CD4-positive, CD25-positive, alpha-beta regulatory T cell (primary cell): ENCODE measurements at places on chromosomes 2 and 18. TPM values are rescaled to one million over a fixed set of nuclear protein-coding genes. Genes with fewer than 3 reads are reported as not detected.

STPG4 gene
- 0.32 TPM for total RNA-seq

MAPK4 gene
- not detected for total RNA-seq

DNA sequence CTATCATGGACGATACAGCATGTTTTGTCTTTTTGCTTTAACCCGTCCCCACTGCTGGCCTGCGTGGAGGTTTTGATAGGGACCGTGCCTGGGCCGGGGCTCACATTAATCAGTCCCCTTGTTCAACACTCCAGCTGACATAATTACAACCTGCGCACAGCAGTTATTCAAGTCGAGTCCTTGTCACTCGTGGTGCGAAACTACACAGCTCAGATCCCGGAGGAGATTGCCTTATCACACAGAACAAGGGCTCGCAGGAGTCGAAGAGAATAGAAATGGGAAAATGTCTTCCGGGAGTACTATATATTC, 304.4 kb downstream of the ZNF407 start:
- DNase-seq, result no peak

GRCh38 chr2:11695576-11695975, 25.6 kb upstream of the NTSR2 start:
- no peak for DNase-seq

DNA sequence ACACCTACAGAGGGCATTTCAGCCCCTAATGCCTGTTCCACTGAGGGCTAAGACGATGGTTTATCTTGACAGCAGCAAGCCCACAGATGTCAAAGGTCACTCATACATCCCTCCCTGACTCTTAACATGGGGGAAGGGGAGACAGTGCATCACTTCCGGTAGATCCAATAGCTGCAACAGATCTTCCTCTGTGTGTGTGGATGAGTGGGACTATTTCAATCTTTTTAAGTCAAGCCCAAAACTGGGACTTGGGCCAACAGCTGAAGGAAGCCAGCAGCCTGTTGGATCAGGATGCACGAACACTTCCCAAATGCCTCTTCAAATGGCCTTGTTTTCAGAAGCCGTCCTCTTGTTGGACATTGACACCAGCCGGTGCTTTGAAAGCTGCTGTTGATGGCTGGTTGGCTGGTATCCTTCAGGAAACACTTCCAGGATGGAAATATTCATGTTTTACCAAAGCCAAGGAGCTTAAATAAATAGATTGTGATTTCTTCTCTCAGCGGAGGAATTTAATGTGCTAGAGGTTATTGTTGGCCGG, 59.2 kb downstream of the IL1R2 start:
- no peak for DNase-seq

SLC11A1 gene
- 0.54 TPM for total RNA-seq

DNA sequence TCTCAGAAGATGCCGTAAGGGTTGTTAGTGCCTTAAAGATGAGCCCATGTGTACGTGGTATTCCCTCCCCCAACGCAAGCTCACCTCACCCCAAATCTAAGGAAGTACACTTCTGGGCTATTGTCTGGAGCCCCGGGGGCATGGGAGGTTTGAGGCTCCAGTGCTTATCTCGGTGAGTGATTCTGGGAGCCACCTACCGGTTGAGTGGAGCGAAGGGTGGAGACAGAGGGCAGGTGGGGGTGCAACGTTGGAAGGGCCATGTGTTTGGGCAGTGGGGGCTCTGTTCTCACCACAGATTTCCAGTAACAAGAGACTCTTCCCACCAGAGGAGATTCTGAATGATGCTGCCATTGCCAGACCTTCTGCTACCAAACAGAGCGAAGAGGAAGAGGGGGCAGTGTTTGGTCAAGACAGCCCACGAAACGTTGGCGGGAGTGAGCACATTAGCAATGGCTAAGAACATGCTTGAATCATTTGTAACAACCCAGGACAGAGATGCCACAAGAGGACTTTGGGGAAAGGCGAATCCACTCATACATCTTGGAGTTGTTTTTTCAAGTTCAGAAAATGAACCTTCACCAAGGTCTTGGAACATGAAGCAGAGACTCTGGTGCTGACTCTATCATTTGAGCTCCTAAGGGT, 38.7 kb downstream of the TWIST2 start:
- DNase-seq, result no peak

DNA sequence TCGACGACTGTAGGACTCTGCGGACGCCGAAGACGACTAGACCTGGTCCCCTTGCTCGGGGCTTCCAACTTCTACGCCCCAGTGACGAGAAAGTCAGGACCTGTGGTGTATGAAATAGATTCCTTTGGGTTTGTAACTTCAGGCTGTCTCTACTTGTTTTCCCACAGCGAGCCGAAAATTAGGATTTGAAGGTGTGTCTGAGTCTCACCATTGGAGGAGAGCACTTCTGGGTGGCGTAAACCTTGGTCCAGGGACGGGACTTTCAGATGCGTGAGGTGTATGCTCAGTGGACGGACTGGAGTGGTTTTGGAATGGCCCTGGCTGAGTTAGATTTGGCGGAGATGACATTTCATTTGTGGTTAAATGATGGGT, 1.3 kb downstream of the BIRC6 start:
- DNase-seq, result peak; percentile 2
